ENCODE measurements at places on chromosomes 2 and 18.

DNA sequence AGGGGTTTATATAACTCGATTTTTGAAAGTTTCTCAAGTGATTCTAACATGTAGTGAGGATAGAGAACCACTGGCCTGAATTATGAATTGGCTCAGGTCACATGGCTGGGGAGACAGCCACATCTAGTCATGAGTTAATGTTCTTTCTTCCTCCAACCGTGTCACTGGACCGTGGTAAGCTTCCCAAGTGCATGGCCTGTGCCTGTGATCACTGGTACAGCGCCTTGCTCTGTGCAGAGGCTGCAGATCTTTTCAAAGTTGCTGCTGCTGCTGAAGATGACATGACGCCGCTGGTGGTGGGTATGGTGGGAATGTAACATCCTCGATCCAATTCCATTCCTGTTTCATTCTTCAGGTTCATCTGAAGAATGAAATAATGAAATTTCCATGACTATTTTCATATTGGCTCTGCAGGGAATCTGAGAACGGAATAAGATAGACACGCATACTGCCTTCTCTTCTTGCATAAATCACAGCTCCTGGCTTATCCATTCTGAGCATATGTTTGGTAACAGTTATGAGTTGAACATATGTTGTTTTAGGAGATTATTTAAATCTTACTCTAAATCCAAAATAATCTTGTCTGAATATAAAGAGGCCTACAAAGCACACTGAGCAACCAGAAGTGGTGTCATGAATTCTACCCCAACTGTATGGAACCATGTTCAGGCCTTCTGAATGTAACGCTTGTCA is 100.5 kb upstream of the THSD7B start:
- no peak for DNase-seq

- no peak for DNase-seq
Observed at GRCh38 chr2:9336241-9336575, 87.1 kb downstream of the ITGB1BP1 start.

DNA sequence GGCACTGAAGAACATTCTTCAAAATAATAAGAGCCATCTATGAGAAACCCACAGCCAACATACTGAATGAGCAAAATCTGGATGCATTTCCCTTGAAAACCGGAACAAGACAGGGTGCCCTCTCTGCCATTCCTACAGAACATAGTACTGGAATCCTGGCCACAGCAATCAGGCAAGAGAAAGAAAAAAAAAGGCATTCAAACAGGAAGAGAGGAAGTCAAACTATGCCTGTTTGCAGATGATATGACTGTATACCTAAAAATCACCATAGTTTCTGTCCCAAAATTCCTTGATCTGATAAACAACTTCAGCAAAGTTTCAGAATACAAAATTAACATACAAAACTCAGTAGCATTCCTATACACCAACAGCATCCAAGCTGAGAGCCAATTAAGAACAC is 119.5 kb upstream of the PARD3B start:
- DNase-seq: no peak

DNA sequence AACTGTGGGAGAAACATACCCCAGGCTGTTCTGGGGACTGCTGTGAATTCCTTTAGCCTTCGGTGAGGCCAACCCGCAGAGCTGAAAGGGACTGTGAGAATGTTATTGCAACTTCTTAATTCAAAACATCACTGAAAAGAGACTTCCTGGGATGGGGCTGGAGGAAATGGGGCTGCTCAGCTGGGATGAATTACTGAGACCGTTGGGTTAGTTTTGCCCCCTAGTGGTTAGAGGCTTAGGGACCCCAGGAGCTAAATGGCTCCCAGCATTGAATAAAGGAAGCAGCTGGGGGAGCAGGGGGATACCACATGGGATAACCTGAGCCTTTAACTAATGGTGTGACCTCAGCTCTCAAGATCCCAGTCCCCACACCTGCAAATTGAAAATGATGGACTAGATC is 941.1 kb upstream of the FANCL start:
- peak; percentile 10 for DNase-seq

- no peak for DNase-seq
Observed at GRCh38 chr18:24662412-24662821, 202.0 kb downstream of the HRH4 start.

GRCh38 chr2:118065921-118066511 is 22.3 kb upstream of the INSIG2 start:
- DNase-seq: no peak

Data from adipocyte (in vitro differentiated cells).